ENCODE measurements at places on chromosomes 5 and 9. TPM values are rescaled to one million over a fixed set of nuclear protein-coding genes. Genes with fewer than 3 reads are reported as not detected.

Gene VAV2
- 17.9 TPM for total RNA-seq

- H3K36me3 ChIP-seq: no peaks in the 10 kb centered on the region
- DNase-seq: no peak
- H3K27me3 ChIP-seq: peaks cover 5% of the 10 kb centered on the region
- H3K4me1 ChIP-seq: peaks cover 99% of the 10 kb centered on the region
- peak overlapping the region; percentile 81 for H3K27ac ChIP-seq
These were observed 7.4 kb downstream of the NFIL3 start for GRCh38 chr9:91416096-91416712.

Gene SPOCK1
- 14.0 TPM for total RNA-seq

Gene CDC26
- total RNA-seq: 26.3 TPM

Gene OSMR
- 73.0 TPM for total RNA-seq

DNA sequence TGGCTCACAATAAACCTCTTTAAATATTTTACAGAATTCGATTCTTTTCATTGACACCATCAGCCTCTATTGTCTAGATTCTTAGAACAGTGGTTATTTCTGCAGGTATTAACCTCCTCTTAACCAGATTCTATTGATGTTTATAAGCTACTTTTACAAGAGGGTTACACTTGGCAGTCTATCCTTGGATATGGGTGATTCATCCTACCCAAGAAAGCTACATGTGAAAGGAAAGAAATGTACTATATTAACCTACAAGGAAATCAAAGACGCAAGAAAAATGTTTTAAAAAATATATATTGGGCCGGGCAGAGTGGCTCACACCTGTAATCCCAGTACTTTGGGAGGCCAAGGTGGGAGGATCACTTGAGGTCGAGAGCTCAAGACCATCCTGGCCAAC lies 16.7 kb downstream of the SLC25A25 start:
- peaks cover 77% of the 10 kb centered on the region for H3K4me1 ChIP-seq
- no peaks in the 10 kb centered on the region for H3K27me3 ChIP-seq

Gene PCA3
- total RNA-seq: 0.35 TPM
